Calu3 (cell line): ENCODE measurements at places on chromosomes 12 and 14. TPM values are rescaled to one million over a fixed set of nuclear protein-coding genes. Genes with fewer than 3 reads are reported as not detected.

GRCh38 chr14:63504648-63505047 lies 38.5 kb downstream of the PPP2R5E start:
- no peaks in the 10 kb centered on the region for H3K36me3 ChIP-seq
- no peak for DNase-seq
- H3K27ac ChIP-seq, result no peak overlapping the region
- H3K4me1 ChIP-seq, result peaks cover 17% of the 10 kb centered on the region
- no peak overlapping the region for H3K4me3 ChIP-seq

DNA sequence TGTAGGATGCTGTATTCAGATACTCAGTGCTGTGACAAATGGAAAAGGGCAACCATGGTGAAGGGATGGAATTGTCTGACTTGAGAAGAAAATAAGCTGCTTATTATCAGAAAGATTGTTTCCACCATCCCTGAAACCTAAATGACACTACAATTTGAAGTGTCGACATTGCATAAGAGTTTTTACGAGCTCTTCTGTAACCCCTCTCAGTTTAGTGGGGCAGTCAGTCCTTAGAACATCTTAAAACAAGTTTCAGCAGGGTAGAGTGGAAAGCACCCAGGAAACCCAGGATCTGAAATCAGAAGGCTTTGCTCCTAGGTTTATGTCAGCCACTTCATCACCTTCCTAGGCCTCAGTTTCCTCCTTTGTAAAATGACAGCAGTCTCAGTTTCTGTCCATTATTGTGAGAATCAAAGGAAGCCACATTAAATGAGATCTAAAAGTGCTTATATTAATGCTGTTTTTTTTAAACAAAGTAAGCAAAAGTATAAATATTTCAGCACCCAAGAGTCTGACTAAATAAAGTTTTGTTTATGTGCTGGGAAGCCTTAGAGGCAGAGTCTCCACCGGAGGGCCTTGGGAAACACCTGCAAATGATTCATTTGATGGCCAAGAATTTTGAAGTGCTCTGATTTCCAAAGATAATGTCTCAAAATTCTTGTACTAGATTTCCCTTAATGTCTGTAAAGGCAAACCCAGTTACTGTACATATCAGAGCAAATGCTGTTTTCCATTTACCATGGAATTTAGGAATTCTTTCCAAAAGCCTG lies 1.8 kb downstream of the IFT43 start:
- H3K27me3 ChIP-seq, result peaks cover 13% of the 10 kb centered on the region
- no peak overlapping the region for H3K4me3 ChIP-seq
- DNase-seq, result no peak

DNA sequence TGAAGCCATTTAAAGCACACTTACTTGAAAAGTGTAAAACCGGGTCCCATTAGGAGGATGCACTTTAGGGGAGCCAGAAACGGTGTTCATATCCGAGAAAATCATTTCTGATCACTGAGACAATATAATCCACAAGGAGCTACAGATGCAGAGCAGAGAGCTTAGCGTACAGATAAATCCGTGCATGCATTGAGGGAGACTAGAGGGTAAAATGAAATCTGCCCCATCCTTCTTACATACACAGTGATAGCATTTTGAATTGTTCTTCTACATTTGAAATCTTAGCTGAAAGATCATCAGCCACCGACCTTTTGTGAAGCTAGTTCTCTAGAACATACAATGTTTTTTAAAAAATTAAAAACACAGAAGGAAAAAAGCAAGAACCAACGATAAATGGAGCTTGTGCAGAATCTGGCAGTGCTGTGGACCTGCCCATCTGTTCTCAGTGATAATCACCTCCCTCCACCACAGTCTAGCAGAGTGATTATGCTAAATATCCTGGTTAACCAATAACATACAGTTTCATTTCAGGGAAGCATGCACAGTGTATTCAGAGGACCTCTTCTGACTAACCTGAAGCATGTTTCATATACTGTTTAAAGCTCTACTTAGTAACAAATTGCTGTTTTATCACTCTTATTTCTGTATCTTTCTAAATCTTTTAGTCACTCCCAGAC lies 161.1 kb downstream of the PPFIA2 start:
- H3K36me3 ChIP-seq, result no peaks in the 10 kb centered on the region
- H3K27me3 ChIP-seq, result no peaks in the 10 kb centered on the region
- H3K27ac ChIP-seq, result no peak overlapping the region
- no peak for DNase-seq
- no peaks in the 10 kb centered on the region for H3K4me1 ChIP-seq

DNA sequence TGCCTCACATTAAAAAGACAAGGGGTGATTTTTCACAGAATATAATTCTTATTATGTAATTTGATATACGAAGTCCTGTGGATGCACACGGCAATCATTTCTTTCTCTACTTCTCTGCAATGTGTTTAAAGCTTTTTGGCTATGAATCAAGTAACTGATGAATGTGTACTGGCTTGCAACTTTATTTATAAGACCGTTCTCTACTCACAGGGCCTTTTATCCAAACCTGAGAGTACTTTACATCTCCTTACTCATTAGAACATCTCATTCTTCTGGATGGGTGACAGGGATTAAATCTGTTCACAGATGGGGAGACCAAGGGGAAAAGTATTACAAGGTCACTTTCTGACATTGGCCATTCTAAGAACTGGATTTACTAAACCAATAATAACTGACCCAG lies 215.8 kb upstream of the DIO2 start:
- no peak overlapping the region for H3K4me3 ChIP-seq
- no peaks in the 10 kb centered on the region for H3K36me3 ChIP-seq
- H3K27ac ChIP-seq, result no peak overlapping the region
- no peak for DNase-seq

DNA sequence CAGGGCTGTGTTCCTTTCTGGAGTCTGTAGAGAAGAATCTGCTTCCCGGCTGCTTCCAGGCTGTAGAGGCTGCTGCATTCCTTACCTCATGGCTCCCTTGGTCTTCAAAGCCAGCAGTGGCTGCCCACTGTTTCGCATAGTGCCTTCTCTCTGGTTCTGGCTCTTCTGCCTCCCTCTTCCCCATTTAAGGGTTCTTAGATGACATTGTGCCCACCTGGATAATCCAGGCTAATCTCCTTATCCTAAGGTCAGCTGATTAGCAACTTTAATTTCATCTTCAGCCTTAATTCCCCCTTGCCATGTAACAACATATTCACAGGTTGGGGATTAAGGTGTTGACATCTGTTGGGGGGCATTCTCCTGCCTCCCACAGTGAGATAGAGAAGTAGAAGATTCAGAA lies 208.6 kb upstream of the TMTC1 start:
- no peaks in the 10 kb centered on the region for H3K36me3 ChIP-seq
- peaks cover 37% of the 10 kb centered on the region for H3K27me3 ChIP-seq
- H3K27ac ChIP-seq, result no peak overlapping the region
- no peak for DNase-seq
- no peak overlapping the region for H3K4me3 ChIP-seq
- H3K4me1 ChIP-seq, result no peaks in the 10 kb centered on the region

DNA sequence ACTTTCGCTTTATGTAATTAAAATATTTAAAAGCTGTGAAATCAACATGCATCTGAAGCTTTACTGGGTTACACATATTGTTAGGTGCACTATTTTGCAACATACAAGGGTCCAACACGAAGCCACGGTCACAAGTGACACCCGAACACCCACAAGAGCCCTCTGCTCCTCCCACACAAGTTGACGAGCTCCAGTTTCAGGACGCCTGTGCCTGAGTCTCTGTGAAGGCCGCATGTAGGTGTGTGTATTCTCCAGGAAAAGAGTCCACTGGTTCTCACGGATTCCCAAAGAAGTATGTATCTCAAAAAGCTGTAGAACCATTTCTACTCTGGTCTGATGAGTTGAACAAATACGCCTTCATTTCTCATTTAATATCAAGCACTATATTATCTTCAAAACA lies 12.0 kb downstream of the SLC15A4 start:
- DNase-seq, result no peak
- H3K4me1 ChIP-seq, result no peaks in the 10 kb centered on the region
- no peak overlapping the region for H3K27ac ChIP-seq
- H3K36me3 ChIP-seq, result peaks cover 29% of the 10 kb centered on the region
- H3K4me3 ChIP-seq, result no peak overlapping the region
- H3K27me3 ChIP-seq, result no peaks in the 10 kb centered on the region

- H3K36me3 ChIP-seq, result peaks cover 13% of the 10 kb centered on the region
- H3K4me1 ChIP-seq, result no peaks in the 10 kb centered on the region
- no peak for DNase-seq
- H3K4me3 ChIP-seq, result no peak overlapping the region
- H3K27ac ChIP-seq, result no peak overlapping the region
Observed at GRCh38 chr14:76776428-76777251, 15.4 kb downstream of the VASH1 start.

GRCh38 chr14:56753396-56753795 lies 56.9 kb downstream of the OTX2 start:
- DNase-seq, result no peak
- peaks cover 41% of the 10 kb centered on the region for H3K27me3 ChIP-seq
- no peaks in the 10 kb centered on the region for H3K4me1 ChIP-seq
- H3K27ac ChIP-seq, result no peak overlapping the region
- H3K4me3 ChIP-seq, result no peak overlapping the region

GRCh38 chr12:101819467-101819866 lies 11.3 kb downstream of the GNPTAB start:
- no peak for DNase-seq
- H3K4me3 ChIP-seq, result no peak overlapping the region
- no peaks in the 10 kb centered on the region for H3K27me3 ChIP-seq

DNA sequence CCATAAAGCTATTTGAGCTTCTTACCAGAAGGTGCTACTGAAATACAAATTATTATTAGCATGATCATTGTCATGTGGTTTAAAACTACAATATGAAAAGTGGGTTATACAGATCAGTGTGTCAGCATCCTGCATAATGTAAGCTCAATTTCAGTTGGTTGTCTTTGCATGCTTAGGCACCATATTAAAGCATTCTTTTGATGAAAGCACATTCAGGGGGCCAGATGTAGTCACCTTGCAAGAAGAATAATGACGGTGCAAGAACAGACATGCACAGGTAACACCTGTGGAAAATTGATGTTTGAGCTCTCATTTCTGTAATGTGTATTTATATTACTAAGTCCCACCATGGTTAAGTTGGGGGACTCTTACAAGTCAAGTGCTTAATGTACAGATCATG lies 123.9 kb downstream of the PAX9 start:
- no peaks in the 10 kb centered on the region for H3K4me1 ChIP-seq
- H3K4me3 ChIP-seq, result no peak overlapping the region
- no peaks in the 10 kb centered on the region for H3K27me3 ChIP-seq
- H3K36me3 ChIP-seq, result no peaks in the 10 kb centered on the region

The GXYLT1 gene
- 9.7 and 10.4 TPM in 2 replicates for total RNA-seq

The TMEM233 gene
- total RNA-seq, result not detected in 2 replicates

The GSKIP gene
- total RNA-seq, result 33.3 and 42.5 TPM in 2 replicates

The ASCL1 gene
- total RNA-seq, result 0.15 TPM in 1 of 2 replicates, not detected in the other

The KRT72 gene
- total RNA-seq, result not detected in 2 replicates

The OTX2 gene
- not detected in 2 replicates for total RNA-seq
